Adipocyte (in vitro differentiated cells): ENCODE measurements at places on chromosomes 6 and 20.
A peak's percentile ranks its signal among the peaks of the same experiment; 100 is the strongest.

DNA sequence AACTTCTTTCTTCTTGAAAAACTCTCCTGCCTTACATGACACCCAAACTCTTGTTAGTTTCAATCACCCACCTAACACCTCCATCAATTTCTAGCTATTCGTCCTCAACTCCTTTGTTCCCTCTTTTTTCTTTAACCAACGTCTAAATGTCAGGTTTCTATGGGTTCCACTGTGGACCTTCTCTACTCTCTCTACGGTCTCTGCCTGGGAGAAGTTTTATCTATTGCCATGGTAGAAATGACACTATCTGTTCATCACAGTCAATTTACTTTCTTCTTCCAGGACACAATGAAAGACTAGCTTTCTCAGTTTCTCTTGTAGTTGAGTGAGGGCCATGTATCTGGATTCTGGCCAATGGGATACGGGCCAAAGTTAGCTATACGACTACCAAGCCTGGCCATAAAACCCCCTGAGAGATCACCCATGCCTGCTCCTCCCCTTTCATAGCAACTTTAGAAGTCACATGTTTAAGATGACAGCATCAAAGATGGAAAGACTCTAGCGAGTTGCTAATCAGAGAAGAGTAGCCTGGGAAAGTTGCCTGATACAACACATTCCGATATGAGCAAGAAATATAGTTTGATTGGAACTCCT is 17.9 kb downstream of the RNGTT start:
- DNase-seq: no peak

GRCh38 chr6:114407426-114408035 is 64.7 kb upstream of the HS3ST5 start:
- no peak for DNase-seq

GRCh38 chr6:100913400-100914276 is 32.5 kb upstream of the ASCC3 start:
- DNase-seq: peak; percentile 41

GRCh38 chr20:10259166-10259565 is 40.5 kb downstream of the SNAP25 start:
- DNase-seq: no peak

GRCh38 chr20:50580016-50580747 is 70.0 kb downstream of the PTPN1 start:
- peak; percentile 75 for DNase-seq

- DNase-seq: no peak
Observed at GRCh38 chr6:167400482-167401138, 75.7 kb downstream of the TTLL2 start.

- peak; percentile 64 for DNase-seq
Observed at GRCh38 chr6:125001684-125002405, 39.6 kb downstream of the RNF217 start.

GRCh38 chr6:3208098-3208774 is 19.2 kb downstream of the TUBB2B start:
- DNase-seq: peak; percentile 89

GRCh38 chr20:8115436-8115835 is 16.6 kb upstream of the PLCB1 start:
- no peak for DNase-seq

DNA sequence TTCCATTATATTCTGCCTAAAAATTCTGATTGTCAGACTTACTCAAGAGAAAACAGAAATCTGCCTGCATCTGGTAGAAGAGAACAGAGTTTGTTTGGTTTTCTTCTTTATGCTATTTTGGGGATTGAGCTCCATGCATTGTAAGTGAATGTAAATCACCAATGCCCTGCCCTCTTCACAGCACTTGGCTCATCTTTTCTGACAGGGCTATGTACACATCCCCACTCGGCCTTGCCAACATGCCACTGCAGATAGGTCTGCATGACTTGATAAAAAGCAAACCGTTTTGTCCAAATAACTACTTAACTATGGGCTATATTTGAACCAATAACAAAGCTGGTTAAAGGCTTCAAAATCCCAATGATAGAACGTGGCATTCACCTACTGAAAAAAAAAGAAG is 117.7 kb downstream of the IBTK start:
- DNase-seq: peak; percentile 41

GRCh38 chr6:69816569-69816968 is 19.8 kb upstream of the LMBRD1 start:
- DNase-seq: no peak

DNA sequence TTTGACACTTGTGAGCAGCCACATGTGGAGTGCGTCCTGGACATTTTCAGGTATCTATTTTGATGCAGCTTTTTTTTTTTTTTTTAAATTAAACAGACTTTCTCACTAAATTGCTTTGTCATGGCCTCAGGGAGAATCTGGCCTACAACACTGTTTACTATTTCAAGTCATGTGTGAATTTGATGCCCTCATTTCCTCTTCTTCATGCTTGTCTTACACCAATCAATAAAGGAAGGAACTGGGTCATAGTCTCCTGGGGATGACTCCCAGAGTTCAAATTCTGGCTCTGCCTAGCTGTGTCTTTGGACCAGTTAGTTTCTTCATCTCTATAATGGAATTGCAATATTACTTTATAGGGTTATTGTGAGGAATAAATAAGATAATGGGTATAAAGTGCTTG is 554.1 kb downstream of the PRKN start:
- DNase-seq: no peak

DNA sequence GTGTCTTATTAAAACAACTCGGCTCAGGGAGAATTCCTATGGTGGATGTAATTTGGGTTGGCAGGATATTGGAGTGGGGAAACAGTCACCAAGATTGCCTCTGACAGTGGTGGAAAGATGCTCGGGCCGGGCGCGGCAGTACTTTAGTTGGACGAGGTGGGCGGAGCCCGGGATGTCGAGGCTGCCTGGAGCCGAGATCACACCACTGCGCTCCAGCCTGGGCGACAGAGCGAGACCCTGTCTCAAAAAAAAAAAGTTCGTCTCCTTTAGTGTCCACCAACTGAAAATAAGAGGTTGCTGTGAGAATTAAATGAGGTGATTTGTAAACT is 621 bp downstream of the NOL7 start:
- DNase-seq: peak; percentile 82

- DNase-seq: peak; percentile 90
Observed at GRCh38 chr6:84027340-84028181, 6.0 kb upstream of the MRAP2 start.

DNA sequence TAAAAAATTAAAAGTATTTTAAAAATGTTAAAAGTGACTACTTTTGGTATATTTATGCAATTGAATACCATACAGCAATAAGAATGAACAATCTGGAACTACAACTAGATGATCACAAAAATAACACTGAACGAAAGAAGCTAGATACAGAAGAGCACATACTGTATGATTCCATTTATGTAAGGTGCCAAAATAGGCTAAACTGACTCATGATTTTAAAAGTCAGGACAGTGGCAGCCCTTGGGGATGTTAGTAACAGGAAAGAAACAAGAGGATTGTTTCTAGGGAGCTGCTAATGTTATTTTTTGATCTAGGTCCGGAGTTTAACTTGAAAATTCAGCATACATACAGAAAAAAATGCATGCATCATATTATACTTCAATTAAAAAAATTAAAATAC is 42.3 kb downstream of the KIF13A start:
- DNase-seq: peak; percentile 59

GRCh38 chr20:16761305-16761829 is 13.2 kb downstream of the OTOR start:
- DNase-seq: peak; percentile 85

- no peak for DNase-seq
Observed at GRCh38 chr6:150426198-150426597, 57.4 kb downstream of the IYD start.

GRCh38 chr6:53581856-53582255 is 37.0 kb upstream of the GCLC start:
- DNase-seq: peak; percentile 40

- no peak for DNase-seq
Observed at GRCh38 chr6:90399970-90400369, 103.3 kb upstream of the BACH2 start.

- DNase-seq: no peak
Observed at GRCh38 chr6:53009056-53009455, 14.0 kb upstream of the GSTA4 start.

DNA sequence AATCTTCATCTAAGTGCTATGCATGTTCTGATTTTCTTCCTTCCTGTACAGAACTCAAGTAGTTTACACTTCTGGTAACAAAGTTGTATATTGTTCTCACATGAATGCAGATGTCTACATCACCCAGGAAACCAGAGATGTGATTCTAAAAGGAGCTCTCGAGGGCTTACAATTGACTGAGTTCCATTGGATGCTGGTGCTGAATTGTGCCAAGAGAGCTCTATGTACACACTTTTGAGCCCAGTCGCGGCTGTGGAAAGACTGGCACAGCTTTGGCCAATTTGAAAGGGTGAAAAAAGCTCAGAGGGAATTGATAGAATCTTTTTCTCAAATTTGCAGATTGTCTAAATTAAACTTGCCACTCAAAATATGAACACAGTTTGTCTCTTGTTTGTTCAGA is 340.7 kb downstream of the LMBRD1 start:
- DNase-seq: no peak

GRCh38 chr6:9121549-9121948 is 686.2 kb upstream of the SLC35B3 start:
- peak; percentile 34 for DNase-seq

GRCh38 chr6:43734294-43734665 is 35.7 kb upstream of the VEGFA start:
- no peak for DNase-seq

DNA sequence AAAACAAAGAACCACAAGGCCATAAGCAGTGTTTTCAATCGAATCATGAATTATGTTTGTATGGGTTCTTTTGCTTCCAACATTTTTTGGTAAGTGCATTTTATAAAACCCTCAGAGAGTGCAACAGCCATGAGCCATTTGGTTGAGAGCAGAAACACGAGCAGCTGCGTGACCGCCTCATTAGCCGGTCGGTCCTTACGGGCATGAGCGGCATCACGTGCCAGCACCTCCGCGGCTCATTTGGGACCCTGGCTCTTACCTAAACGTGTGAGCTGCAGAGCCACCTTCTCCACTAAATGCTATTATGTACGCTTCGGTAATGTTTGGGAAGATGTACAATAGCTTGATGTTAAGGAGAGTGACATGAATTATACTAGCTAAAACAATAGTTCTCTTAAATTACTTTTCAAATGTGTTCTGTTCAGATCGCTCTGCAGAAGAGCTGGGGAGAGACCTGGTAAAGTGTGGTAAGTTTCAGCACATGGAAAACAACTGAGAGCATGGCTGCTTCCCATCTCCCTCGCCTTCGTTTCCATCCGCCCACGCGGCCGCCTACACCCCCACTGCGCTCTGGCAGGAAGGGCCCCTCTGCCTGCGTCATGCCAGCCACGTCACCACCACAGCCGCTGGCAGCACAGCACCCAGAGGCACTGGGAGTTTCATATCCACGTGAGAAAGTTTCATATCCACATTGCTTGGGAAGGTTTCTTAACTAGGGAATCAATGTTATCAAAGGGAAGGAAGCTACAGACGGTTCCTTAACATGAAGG is 23.7 kb upstream of the PDE10A start:
- DNase-seq: no peak

GRCh38 chr20:21511850-21512633 is 1.8 kb downstream of the NKX2-2 start:
- no peak for DNase-seq

GRCh38 chr6:147941143-147941542 is 401.5 kb upstream of the SASH1 start:
- peak; percentile 66 for DNase-seq

DNA sequence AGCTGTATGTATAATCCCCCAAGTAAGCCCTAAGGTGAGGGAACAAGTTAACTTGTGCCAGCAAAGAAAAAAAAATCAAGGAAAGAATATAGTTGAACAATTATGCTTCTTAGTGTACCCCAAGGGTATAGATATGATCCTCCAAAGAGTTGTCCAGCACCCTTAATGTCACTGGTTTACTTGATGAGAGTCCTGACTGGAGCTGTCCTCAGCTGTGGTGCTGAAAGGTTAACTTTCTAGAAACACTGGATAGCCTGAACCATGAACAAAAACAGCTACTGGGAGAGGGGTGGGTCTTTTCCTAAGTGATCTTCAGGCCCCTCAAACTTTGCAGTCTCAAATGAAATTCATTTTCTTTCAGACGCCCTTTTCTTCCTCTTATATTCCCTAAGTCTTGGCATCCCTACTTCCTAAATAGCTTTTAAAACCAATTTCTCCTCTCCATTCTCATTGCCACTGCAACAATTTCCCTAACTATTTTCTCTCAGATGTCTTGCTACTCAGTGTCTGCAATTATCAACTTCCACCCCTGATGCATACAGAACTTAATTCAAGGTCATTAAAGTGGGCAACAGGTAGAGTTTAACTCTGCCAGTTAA is 83.5 kb upstream of the PROKR2 start:
- DNase-seq: peak; percentile 11

- DNase-seq: no peak
Observed at GRCh38 chr6:34005901-34006531, 139.9 kb downstream of the GRM4 start.

DNA sequence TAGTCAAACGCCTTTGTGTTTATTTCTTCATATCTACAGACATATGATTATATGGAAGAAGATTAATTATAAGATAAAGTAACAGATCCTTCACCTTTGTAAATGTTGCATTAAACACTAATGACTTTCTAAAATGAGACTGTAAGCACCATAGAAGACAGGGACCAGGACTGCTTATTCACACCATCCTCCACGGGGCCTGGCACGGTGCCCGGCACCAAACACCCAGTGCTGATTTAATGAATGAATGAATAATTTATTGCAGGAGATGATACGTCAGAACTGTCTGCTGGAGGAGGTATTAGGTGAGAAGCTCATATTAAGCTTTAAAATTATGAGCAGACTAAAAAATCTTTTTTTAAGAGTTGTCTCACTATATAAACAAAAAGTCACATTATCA is 88.3 kb downstream of the SLX4IP start:
- no peak for DNase-seq

DNA sequence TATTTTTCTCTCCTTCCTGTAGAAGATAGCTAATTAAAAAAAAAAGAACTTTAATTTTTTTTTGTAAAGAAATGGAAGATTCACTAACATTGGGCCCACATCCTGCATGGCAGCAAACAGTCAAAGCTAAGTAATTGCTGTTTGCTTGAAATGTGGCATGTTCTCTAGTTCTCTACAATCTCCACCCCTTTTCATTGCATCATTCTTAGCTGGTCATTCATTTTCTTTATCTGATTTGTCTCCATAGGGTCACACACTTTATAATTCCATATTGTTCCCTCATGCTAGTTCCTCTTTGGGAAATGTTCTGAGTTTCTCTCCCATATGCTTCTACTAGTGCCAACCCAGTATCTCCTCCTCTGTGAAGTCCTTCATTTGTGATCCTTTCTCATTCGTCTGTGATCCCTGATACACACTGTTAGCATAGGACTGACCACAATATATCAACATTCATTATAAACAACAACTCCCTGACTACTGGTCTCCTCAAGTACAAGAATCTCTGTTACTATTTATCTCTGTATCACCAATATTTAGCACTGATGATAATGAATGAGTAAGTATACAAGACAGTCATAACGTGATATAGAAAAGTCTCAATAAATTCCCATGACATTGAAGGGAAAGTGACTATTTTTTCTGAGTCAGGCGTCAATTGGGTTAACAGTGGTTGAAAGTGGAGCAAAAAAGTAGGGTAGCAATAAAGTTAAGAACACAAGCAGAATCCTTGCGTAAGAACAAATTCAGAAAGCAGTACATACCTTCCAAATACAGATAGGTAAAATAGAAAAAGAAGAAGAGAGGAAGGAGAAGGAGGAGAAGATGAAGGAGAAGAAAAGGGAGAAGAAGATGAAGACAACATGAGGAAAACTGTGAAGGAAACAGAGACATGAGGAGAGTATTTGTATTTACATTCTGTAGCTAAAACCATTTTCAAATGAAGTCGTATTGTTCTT is 33.2 kb upstream of the MYB start:
- DNase-seq: peak; percentile 10
